ENCODE measurements at places on chromosomes 3 and 15.

- no peak for DNase-seq
These were observed 69.9 kb downstream of the IGF2BP2 start for GRCh38 chr3:185754920-185755319.

GRCh38 chr3:81726735-81727134 lies 34.7 kb downstream of the GBE1 start:
- no peak for DNase-seq

DNA sequence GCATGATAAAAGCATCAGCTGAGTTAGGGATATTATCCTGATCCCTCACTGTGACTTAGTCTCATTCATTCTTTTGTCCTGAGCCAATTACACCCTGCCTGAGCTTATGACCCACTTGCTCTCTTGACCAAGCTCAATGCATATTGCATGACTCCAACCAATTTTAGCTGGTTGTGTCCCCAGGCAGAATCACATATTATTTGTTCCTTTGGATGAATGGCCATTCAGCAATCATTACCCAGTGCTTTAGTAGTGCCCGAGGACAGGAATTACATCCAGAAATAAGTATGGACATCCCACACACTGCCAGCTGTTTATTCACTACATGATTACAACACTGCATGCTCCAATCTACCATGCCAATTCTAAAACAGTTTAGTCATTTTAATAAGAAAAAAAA lies 322.5 kb downstream of the ZBBX start:
- no peak for DNase-seq

GRCh38 chr3:11826628-11827265 lies 19.9 kb downstream of the TAMM41 start:
- DNase-seq = no peak

- no peak for DNase-seq
These were observed 276.4 kb downstream of the POLQ start for GRCh38 chr3:121269389-121269788.

GRCh38 chr3:171320750-171321558 lies 139.3 kb downstream of the TNIK start:
- no peak for DNase-seq

GRCh38 chr15:77975332-77976094 lies 102.0 kb downstream of the TBC1D2B start:
- no peak for DNase-seq

DNA sequence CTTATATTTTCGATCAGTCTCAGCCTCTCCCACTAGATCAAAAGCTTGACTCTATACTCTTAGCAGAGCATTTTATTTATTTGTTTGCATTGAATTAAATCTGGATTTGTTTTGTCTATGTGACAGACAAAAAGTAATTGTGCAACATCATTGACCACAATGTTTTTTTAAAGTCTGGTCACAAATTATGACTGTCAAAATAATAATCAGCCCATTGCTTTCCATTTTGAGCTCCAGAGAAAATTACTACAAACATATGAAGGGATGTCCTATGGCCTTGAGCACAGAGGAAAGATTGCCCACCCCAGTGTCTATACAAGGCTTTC lies 82.3 kb downstream of the FSIP1 start:
- DNase-seq = no peak

- no peak for DNase-seq
These were observed 1.6 kb upstream of the GCNT3 start for GRCh38 chr15:59609730-59610712.

DNA sequence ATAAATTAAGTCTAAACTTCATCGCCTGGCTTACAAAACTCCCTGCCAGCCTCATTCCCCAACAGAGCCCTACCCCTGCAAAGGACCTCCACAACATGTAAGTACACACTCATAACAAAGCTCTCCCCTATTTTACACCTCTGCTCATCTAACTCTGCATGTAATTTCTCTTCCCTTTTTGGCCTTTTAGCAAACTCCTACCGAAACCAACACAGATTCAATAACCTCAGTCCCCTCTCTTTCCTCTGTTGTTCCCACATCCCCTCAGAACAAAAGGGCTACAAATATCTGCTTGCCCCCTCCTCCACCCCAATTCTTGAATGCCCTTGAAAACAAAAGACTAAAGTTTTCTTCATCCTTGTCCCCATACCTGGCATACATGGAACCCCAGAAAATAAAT lies 662 bp downstream of the UBL7 start:
- DNase-seq = no peak

- DNase-seq = no peak
These were observed 11.9 kb downstream of the P3H2 start for GRCh38 chr3:190108804-190109203.

All from NCI-H1092 (cell line).